ENCODE measurements at places on chromosomes 7 and 10.

DNA sequence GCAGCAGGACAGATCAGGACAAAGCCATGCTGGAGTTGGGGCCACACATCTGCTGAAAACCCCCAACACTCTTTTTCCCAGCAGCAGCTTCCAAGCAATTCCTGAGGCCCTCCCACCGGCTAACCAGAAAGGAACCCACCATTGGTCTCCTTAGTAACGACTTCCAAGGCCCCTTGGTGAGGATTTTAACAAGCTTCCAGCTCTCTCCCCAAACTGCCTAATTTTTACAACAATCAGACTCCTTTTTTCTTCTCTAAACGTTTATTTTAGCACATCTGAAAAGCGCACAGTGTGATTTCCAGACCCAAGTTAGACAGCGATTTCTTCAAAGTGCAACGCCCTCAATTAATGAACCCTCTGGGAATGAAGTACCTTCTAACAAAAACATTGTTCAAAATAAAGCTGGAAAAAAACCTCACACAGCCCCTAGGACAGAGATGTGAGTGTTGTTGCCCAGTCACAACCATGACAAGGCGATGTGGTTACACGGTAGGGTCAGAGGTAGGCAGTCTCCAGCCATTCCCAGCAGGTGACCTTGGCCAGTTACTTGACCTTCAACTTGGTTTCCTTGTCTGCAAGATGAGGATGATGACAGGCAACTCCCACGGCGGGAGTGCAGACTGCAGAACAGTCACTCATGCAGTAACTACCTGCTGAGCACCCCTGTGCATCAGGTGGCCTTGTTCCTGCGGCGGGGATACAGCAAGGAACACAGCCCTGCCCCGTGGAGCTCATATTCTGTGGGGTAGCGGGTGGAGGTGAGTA, 82.3 kb downstream of the SLIT1 start:
- DNase-seq = no peak

- DNase-seq = no peak
Observed at GRCh38 chr7:155523168-155523675, 23.1 kb downstream of the CNPY1 start.

DNA sequence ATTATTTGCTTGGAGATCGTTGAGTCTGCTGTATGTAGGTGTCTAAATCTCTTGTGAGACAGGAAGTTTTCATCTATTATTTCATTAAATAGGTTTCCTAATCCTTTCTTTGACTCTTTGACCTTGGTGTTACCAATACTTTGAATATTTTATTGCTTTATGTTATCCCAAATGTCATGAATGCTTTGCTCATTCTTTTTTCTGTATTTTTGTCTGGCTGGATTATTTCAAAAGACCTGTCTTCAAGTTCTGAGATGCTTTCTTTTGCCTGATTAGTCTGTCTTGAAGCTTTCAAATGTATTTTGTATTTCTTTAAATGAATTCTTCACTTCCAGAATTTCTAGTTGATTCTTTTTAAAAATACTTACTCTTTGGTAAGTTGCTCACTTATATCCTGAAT, 27.3 kb downstream of the UBE3C start:
- no peak for DNase-seq

DNA sequence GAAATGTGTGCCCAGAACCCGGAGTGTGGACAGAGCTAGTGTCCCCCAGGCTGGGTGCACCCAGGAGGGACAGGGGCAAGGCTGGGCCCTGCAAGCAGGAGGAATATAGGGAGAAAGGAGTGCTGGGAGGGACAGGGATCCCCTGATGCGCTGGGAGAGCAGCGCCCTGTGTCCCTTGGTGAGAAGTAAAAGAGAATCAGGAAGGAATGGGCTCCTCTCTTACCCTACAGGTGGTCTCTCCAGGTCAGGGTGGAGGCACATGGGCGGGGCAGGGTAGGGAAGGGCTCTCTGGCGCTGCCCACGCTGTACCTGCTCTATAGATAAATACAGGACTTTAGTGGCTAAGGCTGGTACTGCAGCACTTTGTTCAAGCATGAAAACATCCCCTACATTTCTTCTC, 753.8 kb downstream of the GRID1 start:
- DNase-seq = no peak

GRCh38 chr7:11449316-11449715, 382.7 kb downstream of the THSD7A start:
- no peak for DNase-seq

- no peak for DNase-seq
Observed at GRCh38 chr10:128137877-128138276, 11.7 kb upstream of the MKI67 start.

DNA sequence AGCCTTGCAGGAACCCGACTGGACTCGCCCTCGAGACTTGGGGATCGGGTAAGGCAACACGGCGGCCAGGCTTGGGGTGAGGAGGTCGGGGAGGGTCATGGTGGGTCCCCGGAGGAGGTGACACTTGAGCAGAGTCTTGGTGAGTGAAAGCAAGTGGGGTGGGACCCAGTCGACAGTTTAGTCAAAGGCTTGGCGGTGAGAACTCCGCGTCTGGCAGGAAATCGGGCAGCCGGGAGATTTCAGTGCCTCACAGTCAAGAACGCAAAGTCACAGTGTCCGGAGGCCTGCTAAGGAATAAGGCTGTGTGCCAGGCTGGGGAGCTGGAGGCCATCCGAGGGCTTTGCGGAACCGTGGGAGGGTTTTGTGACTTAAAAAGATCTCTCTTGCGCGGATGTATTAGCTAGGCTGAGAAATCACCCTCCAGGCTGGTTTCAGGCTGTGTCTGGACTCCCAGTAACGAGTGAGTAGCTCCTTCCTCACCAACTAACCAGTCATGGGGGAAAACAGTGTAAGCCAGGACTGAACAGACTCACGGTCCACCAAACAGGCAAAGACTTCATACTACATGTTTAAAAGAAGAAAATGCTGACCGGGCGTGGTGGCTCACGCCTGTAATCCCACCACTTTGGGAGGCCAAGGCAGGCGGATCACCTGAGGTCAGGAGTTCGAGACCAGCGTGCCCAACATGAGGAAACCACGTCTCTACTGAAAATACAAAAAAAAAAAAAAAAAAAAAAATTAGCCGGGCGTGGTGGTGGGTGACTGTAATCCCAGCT, 613 bp downstream of the AP5Z1 start:
- peak; percentile 23 for DNase-seq

GRCh38 chr7:152865461-152865860, 105.9 kb downstream of the ACTR3B start:
- no peak for DNase-seq

Data from activated CD8-positive, alpha-beta memory T cell treated with anti-CD3 and anti-CD28 coated beads for 1 hour (primary cell).